CD4-positive, alpha-beta T cell (primary cell): ENCODE measurements at places on chromosomes 7 and 10. TPM values are rescaled to one million over a fixed set of nuclear protein-coding genes. Genes with fewer than 3 reads are reported as not detected.

DNA sequence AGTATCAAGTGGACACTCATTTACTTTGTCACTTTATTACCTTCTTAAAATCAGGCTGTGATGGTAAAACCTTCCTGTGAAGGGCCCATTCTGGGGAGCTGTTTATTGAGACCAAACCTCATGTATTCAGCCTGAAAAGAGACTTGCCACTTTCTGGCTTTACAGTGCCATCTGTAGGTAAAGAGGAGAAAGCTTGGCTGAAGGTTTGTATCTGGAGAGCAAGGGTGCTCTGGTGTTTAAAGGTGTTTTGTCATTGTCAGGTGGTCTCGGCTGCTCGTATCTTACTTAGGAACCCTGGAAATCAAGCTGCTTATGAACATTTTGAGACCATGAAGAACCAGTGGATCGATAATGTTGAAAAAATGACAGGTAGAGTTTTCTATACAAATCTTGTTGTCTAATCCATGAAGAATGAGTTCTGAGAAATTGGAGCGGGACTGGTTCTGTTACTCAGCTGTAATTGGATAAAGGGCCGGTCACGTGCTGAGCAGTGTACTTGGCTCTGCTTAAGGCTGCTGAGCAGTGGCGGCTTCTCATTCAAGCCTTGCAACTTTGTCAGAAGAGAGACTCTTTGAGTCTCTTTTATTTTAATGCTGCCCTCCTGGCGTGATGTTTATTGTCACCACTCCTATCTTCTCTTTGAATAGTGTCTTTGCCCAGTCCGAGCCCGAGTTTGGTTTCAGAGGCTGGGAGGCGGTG lies 46.9 kb downstream of the AP3M1 start:
- no peak overlapping the region for H3K4me3 ChIP-seq
- H3K27me3 ChIP-seq: no peaks in the 10 kb centered on the region
- no peak overlapping the region for H3K27ac ChIP-seq

DNA sequence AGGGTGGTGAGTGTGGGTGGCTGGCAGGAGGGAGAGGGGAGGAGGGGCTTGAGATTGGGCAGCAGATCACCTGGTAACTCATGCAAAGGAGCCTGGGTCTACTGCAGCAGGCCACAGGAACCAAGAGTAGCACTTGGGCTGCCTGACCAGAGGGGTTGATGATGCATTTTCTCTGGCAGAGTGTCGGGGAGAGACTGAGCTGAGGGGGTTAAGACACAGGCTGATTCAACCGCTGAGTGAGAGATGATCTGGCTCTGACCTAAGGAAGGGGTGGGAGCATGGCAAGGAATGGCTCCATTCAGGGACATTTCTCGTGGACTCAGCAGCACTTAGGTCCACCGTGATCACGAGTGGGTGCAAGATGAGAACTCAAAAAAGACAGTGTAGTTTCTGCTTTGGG lies 115.5 kb upstream of the STK17A start:
- H3K4me1 ChIP-seq: peaks cover 3% of the 10 kb centered on the region
- DNase-seq: no peak
- H3K27ac ChIP-seq: no peak overlapping the region
- H3K4me3 ChIP-seq: no peak overlapping the region
- peaks cover 3% of the 10 kb centered on the region for H3K27me3 ChIP-seq
- H3K36me3 ChIP-seq: no peaks in the 10 kb centered on the region

- H3K27me3 ChIP-seq: no peaks in the 10 kb centered on the region
- DNase-seq: no peak
- H3K4me1 ChIP-seq: no peaks in the 10 kb centered on the region
- no peak overlapping the region for H3K27ac ChIP-seq
- H3K4me3 ChIP-seq: no peak overlapping the region
Measured at GRCh38 chr10:109963439-109963838, 40.1 kb upstream of the XPNPEP1 start.

DNA sequence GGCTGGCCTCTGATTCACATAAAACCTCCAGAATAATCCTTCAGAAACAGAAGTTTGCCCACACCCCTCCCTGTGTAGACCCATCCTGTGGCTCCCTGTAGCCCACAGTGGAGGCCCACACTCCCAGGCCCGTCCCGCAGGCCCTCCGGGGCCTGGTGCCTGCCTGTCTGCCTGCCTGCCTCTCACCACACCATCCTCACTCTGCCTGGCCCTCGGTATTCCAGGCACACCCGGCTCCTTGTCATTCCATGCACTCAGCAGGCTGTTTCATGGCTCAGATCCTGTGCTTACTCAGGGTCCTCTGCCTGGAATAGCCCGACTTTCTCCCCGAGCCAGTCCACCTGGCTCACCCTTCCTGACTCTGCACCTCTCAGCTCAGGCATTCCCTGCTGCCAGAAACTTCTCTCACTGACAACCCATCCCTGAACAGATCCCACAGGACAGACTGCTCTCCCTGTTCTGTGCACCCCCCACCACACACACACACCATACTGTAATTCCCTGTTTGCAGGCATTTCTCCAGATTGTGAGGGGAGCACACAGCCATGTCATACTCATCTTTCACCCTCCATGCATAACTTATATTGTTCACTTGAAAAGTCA lies 498.0 kb upstream of the ZMIZ1 start:
- H3K27me3 ChIP-seq: no peaks in the 10 kb centered on the region
- no peaks in the 10 kb centered on the region for H3K4me1 ChIP-seq
- H3K36me3 ChIP-seq: no peaks in the 10 kb centered on the region
- no peak overlapping the region for H3K4me3 ChIP-seq
- DNase-seq: no peak

NME8 gene
- not detected for total RNA-seq

DNA sequence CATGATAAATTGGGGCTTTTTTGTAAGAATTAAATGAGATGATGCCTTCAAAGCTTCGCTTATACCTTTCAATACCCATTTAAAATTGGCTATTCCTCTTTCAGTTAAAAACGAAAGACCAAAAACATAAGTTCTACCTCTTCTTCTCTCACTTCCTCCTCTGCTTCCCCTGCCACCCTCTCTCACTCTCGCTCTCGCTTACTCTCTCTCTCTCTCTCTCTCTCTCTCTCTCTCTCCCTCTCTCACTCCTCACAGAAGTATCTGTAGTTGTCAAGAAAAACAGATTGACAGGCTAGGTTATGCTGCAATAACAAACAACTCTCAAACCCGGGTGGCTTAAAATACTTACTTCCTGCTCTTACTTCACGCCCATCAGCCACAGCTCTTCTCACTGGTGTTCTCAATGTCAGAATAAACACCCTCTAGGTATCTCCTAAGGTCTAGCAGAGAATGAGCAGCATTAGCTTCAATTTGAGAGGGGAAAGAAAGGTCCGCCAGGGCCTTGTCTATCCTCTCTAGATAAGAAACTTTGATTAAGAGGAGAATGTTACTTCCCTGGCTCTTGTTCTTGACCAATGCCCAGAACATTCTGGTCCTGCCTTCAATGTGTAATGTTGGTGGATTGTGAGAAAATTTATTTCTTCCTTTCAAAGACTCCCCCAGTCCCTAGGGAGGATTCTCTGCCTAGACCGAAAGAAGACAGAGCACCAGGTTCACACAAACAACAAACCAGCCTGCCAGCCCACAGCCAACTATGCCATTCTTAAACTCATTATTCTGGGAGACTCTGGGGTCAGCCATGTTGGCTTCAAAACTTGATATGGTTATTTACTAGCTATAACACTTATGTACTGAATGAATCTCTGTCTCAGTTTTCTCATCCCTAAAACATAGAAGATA lies 1028.7 kb downstream of the XPNPEP1 start:
- DNase-seq: no peak
- H3K4me3 ChIP-seq: no peak overlapping the region
- H3K27me3 ChIP-seq: no peaks in the 10 kb centered on the region
- no peak overlapping the region for H3K27ac ChIP-seq

DNA sequence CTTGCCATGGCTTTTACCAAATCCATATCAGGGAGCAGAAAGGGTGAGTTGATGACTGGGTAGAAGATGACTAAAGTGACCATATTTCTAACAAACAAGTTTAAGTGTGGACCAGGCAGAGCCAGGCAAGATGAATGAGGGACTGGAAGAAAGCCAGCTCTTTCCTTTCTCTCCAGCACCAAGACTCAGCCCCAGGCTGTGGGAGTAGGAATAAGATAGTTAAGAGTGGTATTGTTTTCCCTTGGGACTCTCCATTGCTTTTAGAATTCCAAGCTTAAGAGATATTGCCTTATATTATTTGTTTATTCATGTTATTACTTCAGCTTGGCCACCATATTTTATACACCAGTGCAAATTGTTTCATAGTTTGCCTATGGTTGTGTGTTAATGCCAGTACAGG lies 28.8 kb upstream of the TSPAN33 start:
- H3K4me1 ChIP-seq: no peaks in the 10 kb centered on the region
- H3K27me3 ChIP-seq: no peaks in the 10 kb centered on the region
- H3K36me3 ChIP-seq: no peaks in the 10 kb centered on the region
- no peak for DNase-seq
- H3K27ac ChIP-seq: no peak overlapping the region

CCDC172 gene
- total RNA-seq: not detected

GRCh38 chr10:76191336-76191735 lies 759.9 kb downstream of the LRMDA start:
- no peaks in the 10 kb centered on the region for H3K4me1 ChIP-seq
- H3K27me3 ChIP-seq: no peaks in the 10 kb centered on the region
- H3K4me3 ChIP-seq: no peak overlapping the region

GRCh38 chr7:137789215-137789882 lies 57.4 kb downstream of the DGKI start:
- no peaks in the 10 kb centered on the region for H3K27me3 ChIP-seq
- no peak overlapping the region for H3K27ac ChIP-seq
- no peaks in the 10 kb centered on the region for H3K36me3 ChIP-seq
- H3K4me3 ChIP-seq: no peak overlapping the region
- no peak for DNase-seq

- no peaks in the 10 kb centered on the region for H3K27me3 ChIP-seq
- DNase-seq: no peak
- H3K27ac ChIP-seq: no peak overlapping the region
- H3K36me3 ChIP-seq: no peaks in the 10 kb centered on the region
Measured at GRCh38 chr7:114741911-114742310, 180.0 kb upstream of the MDFIC start.

GRCh38 chr10:5827841-5828240 lies 14.6 kb upstream of the GDI2 start:
- no peak overlapping the region for H3K27ac ChIP-seq
- H3K27me3 ChIP-seq: no peaks in the 10 kb centered on the region
- no peak overlapping the region for H3K4me3 ChIP-seq
- no peak for DNase-seq
- no peaks in the 10 kb centered on the region for H3K36me3 ChIP-seq
- H3K4me1 ChIP-seq: no peaks in the 10 kb centered on the region

DNA sequence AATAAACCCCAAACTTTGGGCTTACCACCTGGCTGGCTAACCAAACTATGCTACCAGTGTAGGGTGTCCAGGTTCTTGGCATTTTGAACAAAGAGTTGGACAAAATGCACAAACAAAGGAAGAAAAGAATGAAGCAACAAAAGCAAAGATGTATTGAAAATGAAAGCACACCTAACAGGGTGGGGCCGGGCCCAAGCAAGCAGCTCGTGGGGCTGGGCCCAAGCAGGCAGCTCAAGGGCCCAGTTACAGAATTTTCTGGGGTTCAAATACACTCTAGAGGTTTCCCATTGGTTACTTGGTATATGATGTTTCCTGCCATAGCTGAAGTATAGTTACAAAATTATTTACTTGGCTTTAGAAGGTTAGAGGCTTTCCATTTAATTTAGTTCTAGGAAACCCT lies 15.7 kb downstream of the ACADSB start:
- H3K36me3 ChIP-seq: no peaks in the 10 kb centered on the region
- H3K27ac ChIP-seq: no peak overlapping the region
- no peaks in the 10 kb centered on the region for H3K4me1 ChIP-seq
- DNase-seq: no peak
- H3K27me3 ChIP-seq: no peaks in the 10 kb centered on the region

DNA sequence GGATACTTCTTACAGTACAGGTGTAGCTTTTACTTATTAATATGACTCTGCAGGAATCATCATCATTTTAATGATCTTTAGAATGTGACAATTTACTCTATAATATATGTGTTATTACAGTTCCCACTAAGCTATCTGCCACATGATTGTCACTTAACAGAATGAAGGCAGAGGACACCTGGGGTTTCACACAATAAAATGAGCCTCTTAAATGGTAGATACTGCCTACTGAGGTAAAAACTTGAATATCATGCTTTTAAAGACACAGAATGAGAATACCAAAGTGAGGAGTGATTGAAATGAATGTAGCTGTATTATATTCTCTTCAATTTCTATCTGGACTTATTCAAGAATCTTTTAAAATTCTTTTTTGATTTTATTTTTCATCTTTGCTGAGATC lies 1255.3 kb upstream of the LRRN3 start:
- no peak for DNase-seq
- H3K27ac ChIP-seq: no peak overlapping the region
- H3K36me3 ChIP-seq: no peaks in the 10 kb centered on the region
- no peak overlapping the region for H3K4me3 ChIP-seq

GRCh38 chr10:1516492-1517165 lies 220.7 kb downstream of the ADARB2 start:
- no peaks in the 10 kb centered on the region for H3K27me3 ChIP-seq
- DNase-seq: no peak
- H3K27ac ChIP-seq: no peak overlapping the region
- H3K4me3 ChIP-seq: no peak overlapping the region
- no peaks in the 10 kb centered on the region for H3K36me3 ChIP-seq

DNA sequence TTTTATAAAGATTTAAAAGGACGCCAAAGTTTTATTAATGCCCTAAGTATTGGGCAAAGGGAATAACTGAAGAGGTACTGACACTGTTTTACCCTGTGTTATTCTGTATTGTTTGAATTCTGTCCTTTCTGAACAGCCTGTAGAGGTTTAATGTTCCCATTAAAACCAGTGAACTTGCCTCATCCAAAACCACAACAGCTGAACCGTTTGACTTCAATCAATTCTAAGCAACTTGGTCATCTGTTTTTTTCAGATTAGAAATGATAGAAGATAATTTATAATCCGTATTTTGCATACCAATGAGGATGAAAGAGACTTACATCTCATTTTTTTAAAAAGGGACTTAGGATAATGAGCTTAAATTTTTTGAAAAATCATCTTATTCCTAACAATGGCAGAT lies 40.4 kb downstream of the HACD1 start:
- no peak for DNase-seq
- H3K4me1 ChIP-seq: no peaks in the 10 kb centered on the region
- no peak overlapping the region for H3K27ac ChIP-seq
- H3K27me3 ChIP-seq: no peaks in the 10 kb centered on the region

DNA sequence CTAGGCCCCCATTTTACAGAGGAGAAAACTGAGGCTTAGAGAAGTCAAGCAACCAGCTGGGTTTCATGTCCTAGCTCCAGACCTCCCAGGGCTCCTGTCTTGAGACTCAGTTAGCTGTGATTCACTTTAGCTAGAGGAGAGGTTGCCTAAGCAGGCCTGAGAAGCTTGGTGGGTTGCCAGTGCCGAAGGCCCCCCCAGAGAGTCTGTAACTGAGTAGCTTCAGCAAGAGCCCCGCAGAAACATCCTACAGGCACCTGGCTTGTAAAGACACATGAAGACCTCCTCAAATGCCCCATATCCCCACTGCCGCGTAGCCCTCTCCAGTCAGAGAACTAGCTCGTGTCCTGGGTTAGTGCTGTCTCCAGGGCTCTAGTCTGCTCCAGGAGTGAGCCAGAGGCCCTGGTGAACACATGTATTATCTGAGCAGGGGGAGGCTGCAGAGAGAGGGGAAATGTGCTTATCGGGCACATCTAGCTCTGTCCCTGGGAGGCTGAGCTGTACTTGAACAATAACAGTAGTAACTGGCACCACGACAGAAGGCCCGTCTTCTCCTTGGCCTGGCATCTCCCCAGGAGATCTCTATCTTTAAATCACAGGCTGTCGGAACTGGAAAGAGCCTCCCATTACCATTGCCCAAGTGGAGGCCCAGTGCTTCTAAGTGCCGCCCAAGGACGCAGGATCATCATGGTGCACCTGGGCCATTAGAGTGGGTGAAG lies 28.9 kb downstream of the UNC5B start:
- no peak overlapping the region for H3K4me3 ChIP-seq
- no peaks in the 10 kb centered on the region for H3K4me1 ChIP-seq
- no peaks in the 10 kb centered on the region for H3K36me3 ChIP-seq
- no peak for DNase-seq
- peaks cover 7% of the 10 kb centered on the region for H3K27me3 ChIP-seq
